ENCODE measurements at places on chromosomes 13 and 19.

DNA sequence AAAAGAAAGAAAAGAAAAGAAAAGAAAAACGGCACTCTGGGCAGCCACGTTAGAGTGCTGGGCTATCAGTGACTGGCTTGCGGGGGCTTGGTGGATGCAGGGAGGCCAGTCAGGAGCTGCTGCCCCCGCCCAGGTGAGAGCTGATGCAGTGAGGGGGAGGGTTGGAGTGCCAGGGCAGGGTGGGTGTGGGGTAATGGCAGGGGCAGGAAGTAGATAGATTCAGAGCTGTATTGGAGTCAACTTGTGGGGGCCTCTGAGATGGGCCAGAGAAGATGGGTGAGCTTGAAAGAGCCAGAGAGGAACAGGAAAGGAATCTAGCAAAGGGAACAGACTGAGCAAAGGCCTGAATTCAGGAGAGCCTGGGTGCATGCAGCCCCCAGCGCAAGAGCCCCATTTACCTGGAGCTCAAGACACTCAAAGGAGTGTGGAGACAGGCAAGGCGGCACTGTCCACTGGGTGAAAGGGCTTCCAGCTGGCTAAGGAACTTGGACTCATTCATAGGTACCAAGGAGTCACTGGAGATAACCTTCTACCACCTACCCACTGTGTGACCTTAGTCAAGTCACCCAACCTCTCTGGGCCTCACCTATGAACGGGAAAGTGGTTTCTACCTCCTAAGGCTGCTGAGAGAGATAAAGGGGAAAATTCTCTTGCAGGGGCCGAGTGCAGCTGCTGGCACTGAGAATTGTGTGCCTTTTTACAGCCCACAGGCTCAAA is 20.2 kb downstream of the VSTM2B start:
- no peak for DNase-seq

DNA sequence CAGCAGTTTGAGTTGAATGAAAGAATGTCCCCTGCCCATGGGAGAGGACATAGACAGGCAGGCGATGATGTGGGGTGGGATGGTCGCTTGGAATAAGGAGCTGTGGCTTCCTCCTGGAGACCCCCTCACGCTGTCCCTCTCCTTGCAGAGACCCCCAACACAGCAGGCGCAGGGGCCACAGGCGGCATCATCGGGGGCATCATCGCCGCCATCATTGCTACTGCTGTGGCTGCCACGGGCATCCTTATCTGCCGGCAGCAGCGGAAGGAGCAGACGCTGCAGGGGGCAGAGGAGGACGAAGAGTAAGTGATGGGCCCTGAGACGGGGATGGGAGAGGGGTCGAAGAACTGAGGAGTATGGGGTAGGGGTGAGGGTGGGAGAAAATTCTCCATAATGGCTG is 9.0 kb upstream of the TOMM40 start:
- no peak for DNase-seq

DNA sequence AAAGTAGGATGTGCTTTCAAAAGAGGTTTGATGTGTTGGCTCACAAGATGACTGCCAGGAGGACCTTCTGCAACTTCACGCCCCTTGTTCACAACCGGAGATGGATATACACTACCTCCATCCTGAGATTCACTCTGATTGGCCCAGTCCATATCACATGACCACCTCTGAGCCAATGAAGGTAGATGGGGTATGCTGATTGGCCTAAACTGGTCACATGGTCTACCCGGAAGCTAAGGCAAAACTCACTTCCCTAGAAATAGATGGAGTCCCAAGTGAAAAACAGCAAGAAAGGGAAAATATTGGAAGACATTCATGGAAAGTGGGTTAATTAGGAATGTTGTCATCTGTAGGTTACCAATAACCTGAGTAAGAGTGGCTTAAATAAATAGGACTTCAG is 119.7 kb upstream of the MRI1 start:
- DNase-seq = no peak

DNA sequence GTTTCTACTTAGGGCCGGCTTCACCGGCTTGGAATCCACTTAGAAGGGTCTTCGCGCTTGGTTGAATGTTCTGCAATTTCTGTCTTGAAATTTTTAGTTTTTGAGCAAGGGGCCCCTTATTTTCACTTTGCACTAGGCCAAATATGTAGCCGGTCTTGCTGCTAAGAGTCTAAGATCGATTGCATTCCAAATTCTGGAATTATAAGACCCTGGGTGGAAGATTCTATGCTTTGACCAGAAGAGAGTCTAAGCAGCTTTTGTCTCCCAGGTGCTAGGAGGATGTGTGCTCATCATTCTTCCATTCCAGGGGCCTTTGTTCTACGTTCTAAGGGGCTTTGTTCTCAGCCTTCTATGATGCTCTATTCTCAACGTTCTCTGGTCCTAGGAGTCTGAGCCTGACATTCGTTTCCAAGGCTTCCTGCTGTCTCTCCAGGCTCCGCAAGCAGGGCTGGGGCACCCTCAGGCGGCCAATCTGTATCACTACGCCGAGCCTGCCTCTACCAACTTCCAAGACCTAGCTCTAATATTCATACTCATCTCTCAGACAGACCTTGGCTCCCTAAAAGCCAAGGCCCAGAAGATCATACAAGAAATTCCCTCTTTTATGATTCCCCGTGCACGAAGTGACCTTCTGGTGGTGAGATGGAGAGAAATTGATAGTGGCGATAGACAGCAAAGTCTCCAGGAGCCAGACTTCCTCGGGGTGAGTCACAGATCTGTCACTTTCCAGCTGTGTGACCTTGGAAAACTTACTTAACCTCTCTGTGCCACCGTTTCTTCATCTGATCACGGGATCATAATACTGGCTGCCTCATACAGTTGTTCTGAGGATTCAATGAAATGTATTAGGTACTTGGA is 982 bp upstream of the DACT3 start:
- peak; percentile 66 for DNase-seq

DNA sequence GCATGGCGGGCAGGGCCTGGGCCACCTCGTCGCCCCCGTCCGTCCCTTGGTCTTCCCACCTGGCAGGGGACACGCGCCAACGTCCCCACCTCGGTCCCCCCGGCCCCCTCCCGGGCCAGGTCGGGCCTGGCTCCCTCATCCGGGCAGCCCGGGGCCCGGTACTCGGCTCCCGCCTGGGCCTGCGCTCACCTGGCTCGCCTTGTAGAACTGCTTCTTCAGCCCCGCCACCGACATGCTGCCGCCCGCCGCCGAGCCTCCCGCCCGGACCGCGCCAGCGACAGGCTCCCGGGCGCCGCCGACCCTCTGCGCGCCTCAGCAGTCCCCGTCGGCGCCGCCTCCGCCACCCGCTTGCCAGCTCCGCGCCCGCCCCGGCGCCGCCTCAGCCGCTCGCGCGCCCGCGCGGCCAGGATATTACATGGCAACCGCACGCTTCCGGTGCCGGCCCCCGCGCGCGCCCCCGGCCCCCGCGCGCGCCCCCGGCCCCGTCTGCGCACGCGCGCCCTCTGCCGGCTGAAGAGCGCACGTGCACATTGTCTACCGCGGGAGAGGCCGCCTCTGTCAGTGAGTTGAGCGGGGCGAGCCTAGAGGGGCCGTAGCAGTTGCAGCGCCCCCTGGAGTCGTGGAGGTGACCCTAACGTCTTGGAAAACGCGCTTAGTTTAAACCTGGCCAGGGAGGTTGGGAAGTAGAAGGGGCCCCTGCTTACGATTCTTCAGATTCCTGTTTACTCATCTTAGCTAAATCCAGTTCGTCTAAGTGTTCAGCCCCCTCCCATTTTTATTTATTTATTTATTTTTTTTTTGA is at the start of gene SH3GL1:
TSS of gene SH3GL1 (minus strand) at position 413 of the 802 bp plus-strand sequence. CDS start at position 234, 179 bp downstream.
- DNase-seq = peak; percentile 83

DNA sequence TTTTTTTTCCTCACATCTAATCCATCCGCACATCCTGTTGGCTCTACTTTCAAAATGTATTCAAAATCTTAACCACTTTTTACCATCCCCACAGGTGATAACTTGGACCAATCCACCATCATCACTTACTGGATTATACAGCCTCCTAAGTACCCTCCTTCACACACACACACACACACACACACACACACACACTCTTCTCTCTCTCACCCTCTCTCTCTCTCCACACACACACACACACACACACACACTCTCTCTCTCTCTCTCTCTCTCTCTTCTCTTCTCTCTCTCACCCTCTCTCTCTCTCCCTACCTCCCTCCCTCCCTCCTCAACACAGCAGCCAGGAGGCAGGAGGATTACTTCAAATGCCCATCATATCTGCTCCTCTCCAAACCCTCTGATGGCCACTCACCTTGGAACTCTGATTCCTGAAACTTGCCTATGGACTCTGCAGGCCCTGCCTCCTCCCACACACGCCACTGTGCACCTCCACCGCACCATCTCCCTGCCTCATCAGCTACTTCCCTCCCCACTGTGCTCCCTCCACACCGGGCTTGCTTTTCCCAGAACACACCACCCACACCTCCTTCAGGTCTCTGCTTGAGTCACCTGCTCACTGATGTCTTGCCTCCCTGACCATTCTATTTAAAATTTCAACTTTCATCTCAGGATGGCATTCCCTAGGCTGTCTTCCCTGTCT is 39.7 kb downstream of the RCBTB2 start:
- DNase-seq = no peak

- no peak for DNase-seq
These were observed 45.2 kb downstream of the CDADC1 start for GRCh38 chr13:49292742-49293486.

- no peak for DNase-seq
These were observed 826.9 kb upstream of the PCDH9 start for GRCh38 chr13:68056816-68057710.

DNA sequence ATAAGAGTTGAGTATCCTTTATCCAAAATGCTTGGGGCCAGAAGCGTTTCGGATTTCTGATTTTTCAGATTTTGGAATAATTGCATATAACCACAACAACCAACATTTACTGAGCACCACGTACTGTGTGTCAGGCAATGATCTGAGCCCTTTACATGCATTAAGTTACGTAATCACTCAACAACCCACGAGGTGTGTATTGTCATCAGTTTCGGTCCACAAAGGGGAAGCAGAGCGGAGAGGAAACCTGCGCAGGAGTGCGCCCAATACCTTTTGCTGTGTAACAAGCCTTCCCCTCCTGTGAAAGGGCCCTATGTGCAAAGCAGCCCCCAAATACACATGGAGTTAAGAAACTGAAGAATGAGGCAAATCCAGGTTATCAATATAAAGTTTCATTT is 20.7 kb upstream of the NLRP12 start:
- DNase-seq = no peak

DNA sequence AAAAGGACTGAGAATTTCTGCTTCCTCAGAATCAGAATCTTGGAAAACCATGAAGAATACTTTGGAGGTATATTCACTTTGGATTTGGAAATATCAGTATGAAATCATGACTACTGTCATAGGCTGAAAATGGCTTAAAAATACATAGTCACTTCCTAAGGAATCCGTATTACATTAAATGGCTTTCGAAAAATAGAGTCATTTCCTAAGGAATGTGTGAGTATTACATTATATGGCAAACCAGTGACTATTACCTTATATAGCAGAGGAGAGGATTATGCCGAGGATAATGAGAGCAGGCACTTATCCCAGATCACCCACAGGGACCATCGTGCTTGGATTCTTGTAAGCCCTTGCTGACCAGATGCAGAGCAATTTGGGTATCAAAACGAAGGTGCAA is 1471.8 kb downstream of the EFNB2 start:
- no peak for DNase-seq

GRCh38 chr19:44582581-44583265 is 30.6 kb upstream of the IGSF23 start:
- DNase-seq = no peak

- no peak for DNase-seq
These were observed 1419.4 kb upstream of the SLC10A2 start for GRCh38 chr13:104485571-104485970.

DNA sequence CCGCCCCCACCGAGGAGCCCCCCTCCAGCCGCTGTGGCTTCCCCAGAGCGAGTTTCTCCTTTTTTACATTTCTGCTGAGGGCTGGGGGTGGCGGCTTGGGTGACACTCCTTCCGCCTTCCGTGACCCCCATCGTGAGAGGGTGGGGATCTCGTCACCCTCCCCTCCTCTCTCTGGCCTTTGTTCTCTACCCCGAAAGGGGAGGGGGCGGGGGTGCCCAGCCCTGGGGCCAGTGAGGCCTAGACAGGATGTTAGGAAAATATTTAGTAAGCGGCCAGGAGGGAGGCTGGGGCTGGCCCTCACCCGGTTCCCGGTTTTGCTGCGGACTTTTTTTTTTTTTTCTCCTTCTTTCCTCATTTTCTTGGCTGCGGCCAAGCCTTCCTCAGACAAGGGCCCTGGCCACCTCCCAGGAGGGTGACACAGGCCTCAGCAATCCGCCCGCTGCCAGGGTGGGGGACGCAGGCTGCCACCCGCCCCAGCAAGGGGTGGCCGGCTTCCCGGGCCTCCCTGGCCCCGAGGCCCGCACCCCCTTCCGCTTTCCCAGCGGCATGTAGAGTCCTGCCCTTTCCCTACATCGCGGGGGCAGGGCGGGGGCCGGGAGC is 3.9 kb downstream of the MIDN start:
- peak; percentile 93 for DNase-seq

GRCh38 chr13:63024458-63024857 is 1608.8 kb upstream of the PCDH20 start:
- no peak for DNase-seq

- no peak for DNase-seq
These were observed 12.3 kb upstream of the ZNF283 start for GRCh38 chr19:43814663-43815352.

GRCh38 chr13:95019886-95020285 is 281.4 kb downstream of the ABCC4 start:
- DNase-seq = no peak

- DNase-seq = no peak
These were observed 22.2 kb downstream of the NFIX start for GRCh38 chr19:13017306-13018034.

DNA sequence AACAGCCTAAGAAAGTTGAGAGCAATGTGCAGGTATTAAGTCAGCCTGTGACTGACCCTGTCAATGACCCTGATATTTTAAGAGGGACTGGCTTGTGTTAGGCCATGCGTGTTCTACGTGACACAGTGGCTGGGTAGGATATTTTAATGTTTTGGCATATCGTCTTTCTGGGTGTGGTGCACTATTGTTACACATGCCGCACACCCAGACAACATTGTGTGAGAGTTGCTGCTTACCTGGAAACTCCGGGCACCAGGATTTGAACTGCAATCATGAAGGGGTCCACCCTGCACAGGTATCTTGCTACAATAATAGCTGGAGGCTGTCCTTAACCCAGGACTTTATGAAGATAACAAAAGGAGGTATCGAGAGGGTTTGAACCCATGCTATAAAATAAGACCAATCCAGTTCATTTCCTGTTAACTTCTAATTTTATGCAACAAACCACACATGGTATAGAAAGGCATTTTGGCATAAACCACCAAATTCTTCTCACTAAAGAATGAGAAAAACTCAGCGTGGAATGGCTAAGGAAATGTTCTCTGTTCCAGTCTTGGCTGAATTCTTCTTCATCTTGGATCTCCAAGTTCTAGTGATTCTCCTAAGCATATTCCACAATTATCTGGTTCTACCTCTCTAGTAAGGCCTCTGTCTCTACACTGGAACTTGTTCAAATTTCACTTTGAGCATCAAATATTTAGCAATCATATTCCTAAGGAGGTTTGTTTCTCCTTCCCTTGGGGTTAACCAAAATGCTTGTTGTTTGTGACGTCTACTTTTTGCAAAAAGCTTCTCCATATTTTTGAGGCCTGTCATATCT is 38.7 kb upstream of the POMP start:
- no peak for DNase-seq
